ENCODE measurements at places on chromosomes 2 and 18.

DNA sequence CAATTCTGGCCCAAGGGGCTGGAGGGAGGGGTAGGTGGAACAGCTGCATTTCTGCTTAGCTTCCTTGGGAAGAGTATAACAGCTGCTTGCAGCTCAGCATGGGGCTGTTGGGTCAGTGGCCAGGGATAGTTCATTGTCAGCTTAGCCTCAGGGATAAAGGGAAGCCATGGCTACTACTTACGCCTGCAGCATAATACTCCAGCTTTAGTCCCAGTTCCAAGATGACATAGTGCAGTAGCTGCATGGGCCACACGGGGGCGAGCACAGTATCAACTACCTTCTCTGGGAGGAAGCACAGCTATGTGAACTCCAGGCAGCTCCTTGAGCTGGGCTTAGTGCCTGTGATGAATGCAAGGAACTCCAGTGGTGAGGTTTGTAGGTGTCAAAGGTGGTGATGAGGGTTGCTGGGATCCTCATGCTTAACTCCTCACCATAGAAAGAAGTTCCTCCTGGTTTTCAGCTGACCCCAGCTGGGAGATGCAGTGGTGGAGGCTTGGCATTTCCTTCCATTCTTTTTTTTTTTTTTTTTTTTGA lies 35.4 kb upstream of the RHOB start:
- DNase-seq = peak; percentile 28

- DNase-seq = no peak
Measured at GRCh38 chr2:120318626-120319025, 27.3 kb upstream of the INHBB start.

DNA sequence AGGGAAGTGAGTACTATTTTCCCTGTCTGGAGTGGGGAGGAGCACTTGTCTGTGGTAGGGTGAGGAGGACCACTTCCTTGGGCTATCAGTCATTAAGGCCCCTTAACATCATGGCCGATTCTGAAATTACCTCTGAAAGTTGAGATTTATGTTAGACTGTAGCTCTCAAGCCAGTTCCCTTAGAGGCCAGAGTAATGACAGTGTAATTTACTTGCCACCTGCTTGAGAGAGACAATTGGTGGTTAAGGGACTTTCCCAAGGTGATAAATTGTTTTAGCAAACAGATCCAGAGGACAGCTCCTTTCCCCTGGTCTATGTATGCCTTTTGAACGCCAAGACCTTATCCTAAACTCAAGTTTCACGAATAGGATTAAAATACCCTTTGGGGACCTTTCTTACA lies 56.1 kb downstream of the NEDD4L start:
- DNase-seq = no peak

- no peak for DNase-seq
Measured at GRCh38 chr2:133884739-133885381, 316.6 kb upstream of the NCKAP5 start.

DNA sequence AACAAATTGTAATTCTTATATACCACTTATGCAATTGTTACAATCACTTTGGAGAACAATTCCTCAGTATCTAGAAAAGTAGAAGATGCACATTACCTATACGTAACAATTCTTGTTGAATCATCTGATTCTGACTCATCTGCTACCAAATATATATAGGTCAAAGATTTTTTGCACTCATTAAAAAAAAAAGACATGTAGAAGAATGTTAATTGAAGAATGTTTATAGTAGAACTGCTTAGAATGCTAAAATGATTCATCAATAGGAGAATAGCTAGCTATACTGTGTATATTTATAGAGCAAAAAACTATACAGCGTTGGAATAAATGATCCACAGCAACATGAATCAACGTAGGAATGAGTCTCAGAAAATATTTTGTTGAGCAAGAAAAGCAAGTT lies 29.5 kb upstream of the STAT1 start:
- no peak for DNase-seq

DNA sequence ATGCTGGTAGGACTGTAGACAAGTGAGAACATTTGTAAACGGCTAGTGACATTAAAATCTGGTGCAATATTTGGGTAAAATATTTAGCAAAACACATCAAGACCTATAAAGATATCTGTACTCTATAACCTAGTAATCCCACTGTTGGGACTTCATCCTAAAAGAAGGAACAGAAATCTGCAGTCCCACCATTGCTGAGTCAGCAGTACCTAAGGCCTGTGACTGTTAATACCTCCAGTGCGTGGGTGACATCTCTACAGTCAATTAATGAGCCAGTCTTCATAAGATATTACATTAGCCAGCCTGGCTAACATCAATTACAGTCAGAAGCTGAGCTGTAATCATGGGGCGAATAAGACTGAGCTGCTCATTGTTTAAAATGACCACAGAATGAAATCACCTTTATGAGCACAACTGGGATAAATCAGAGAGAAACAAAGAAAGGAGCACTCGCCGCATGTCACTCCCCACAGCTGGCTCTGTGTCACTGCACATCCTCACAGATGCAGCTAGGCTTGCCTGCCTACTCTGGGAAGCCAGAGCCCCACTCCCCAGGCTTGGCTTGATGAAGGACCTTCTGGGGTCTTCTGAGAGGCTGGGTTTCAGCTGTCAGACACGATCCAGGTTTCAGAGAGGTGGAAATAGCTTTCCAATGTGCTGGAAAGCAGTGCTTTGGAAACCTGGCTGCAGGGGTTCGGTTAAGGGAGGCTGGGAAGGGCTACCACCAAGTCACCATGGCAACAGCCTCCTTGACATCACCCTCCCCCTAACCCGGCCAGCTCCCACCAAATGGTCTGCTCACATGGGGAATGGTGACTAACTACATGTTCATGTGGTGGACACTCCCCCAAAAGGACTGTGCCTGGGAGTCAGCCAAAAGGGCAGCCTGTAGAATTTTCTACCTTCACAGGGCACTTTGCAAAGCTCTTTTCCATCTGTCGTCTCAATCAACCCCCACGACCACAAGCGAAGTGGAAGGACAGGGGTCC lies 145.0 kb downstream of the ZBTB7C start:
- DNase-seq = no peak

DNA sequence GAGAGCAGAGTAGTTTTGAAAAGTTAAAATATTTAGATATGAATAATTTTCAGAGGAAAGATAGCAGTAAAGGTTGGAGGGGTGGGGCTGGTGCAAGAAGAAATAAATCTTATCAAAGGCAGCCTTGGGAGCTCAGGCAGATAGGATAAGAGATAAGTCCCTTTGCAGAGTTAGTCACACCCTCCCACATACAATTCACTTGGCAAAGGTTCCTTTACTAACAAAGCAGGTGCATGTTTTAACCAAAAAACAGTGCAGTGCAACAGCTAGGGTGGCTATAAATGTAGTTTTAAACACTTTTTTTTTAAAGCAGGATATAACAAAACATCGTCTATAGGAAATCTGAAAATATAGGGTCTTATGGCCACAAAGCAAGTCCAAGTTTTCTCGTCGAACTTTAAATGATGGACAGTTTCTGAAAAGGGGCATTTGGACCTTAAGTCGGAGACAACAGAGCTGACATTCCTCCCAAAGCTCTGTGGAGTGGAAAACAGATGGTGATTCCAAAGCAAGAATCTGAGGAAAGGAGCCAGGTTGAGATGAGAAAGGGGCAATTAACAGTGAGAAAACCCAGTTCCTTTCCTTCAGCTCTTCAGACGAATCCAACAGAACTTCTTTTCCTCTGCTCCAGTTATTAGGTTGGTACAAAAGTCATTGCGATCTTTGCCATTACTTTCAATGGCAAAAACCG lies 53.0 kb downstream of the EPHA4 start:
- DNase-seq = no peak
